ENCODE measurements at places on chromosomes 12 and 14.
A peak's percentile ranks its signal among the peaks of the same experiment; 100 is the strongest.

DNA sequence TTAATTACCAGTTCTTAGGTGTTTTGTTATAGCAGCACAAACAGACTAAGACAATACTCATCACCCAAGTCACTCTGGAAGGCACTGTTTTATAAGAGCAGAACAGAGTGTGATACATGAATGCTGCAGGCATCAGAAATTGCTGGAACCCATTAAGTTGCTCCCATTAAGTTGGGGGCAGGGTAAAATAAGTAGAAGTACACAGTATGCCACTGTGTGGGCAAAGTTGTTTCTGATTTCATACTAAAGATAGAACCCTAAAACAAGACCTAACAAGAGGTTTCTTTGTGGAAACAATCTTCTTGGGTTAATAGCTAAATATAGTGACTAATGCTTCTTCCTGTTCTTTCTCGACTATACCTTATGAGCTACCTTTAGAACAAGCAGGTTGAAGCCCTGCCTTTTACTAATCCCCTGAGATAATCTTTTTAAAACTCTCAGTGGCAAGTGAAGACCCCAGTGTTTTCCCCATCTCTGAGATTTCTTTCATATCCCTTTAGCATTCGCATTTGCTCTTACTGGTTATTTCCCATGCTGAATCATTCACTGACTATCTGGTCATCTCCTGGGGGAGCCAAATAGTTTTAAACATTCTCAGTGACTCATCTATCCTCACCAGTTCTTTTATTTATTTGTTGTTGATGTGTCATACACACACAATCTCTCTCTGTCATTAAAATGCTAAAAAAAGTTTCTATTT is 52.3 kb downstream of the SOCS2 start:
- peak; percentile 98 for DNase-seq

- peak; percentile 87 for DNase-seq
These were observed 16.8 kb downstream of the MMP14 start for GRCh38 chr14:22852940-22853767.

- peak; percentile 56 for DNase-seq
These were observed 25.8 kb downstream of the DACT1 start for GRCh38 chr14:58663494-58664111.

DNA sequence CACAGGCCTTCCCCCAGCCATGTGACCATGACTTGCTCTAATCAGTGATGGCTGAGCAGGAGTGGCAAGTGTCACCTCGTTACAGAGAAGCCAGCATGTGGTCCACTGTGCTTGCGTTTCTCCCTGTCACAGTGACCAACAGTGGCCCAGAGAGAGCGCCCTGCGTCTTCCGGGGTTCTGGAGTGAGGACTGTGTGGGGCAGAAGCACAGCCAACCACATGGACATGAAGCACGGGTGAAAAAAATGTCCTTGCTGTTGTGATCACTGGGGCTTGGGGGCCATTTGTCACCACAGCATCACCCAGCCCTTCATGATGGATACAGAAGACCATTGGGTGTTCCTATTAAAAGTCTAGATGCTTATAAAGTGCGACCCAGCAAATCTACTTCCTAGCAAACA is 174.6 kb upstream of the C14orf180 start:
- no peak for DNase-seq

DNA sequence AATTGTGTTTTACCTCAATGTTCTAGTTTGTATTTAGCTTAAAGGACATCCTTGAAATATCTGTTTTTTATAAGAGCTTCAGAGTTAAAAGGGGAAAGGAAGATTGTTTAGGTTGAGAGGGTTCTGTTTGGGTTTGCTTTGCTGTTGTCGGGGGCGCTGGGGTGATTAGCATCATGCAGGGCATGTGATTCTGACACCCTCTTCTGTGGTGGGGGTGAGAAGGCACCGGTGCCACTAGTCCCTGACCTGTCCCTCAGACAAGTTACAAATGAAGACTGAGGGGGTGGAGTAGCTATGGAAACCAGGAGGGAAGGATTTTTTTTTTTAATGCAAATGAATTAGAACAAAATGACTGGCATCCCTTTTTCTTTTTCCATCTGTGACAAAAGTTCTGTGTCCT is 291.3 kb downstream of the RPAP3 start:
- DNase-seq: no peak

DNA sequence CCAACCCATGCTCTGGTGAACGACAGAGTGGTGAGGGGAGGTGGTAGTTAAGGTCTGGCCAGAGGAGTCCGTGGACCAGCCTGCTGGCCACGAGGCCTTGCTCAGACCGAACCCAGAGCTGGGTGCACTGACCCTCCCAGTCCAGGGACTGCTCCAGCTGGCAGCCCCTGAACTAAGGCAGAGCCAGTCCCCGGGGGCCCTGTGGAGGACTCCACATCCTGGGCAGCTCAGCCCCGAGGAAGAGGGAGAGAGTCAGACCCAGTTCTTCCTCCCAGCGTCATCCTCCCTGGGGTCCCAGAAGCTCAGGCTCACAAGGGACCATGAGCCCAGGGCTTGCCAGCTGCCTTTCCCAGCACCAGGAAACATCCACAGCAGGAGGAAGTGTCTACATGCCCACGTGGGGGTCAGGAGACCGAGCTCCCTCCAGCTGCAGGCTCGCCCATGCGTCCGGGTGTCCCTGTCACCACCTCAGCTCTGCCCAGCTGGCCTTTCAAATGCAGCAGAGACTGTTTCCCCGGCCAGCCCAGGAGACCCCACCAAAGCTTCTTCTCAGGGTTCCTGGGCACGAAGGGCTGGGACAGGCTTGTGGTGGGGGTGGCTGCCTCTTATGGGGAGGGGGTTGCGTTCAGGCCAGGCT is 194.4 kb downstream of the KIF26A start:
- no peak for DNase-seq

GRCh38 chr14:80005561-80005960 is 205.7 kb downstream of the DIO2 start:
- DNase-seq: no peak

- no peak for DNase-seq
These were observed 200.1 kb downstream of the DAD1 start for GRCh38 chr14:22388669-22389595.

GRCh38 chr14:56268673-56269072 is 150.5 kb downstream of the PELI2 start:
- no peak for DNase-seq

DNA sequence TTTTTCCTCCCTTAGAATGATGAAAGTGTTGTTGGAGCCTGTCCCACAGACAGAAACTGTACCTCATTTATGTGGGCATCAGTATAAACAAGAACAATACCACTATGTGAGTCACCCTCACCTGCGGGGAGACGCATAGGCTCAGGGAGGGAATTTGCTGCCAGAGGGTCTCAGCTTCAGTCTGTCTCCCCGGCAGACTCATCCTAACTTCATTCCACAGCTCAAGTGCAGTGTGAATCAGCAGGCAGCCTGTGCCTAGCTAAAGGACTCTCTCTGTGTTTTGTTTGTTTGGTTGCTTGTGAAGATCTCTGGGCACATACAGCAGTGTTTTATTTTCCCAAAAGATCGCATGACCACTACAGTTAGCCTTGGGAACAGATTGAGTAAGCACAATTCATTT is 98.9 kb downstream of the PRKCH start:
- DNase-seq: peak; percentile 59

DNA sequence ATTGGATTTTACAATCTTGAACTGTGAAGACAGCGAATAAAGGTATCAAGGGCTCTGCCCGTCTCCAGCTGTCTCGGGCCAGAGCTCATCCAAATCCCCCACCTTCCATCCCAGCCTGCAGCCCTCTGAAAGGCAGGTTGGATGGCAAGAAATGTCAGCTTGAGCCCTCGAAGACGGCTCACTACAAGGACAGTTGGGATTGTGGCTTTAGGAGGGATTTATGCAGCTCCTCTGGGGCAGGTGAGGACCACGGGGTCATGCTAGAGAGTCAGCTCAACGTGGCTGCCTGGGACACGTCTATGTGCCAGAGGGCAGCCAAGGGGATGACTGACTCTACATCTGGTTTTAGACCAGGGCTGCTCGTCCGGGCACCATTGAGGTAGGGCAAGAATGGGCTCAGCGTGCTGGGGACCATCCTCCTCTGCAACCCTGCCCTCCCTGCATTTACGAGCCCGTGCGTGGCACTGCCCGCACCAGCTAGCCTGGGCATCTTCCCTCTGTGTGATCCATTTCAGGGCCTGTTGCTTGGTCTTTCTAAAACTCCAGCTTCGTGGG is 16.2 kb downstream of the MVK start:
- DNase-seq: no peak

- DNase-seq: no peak
These were observed 211.5 kb upstream of the CPNE8 start for GRCh38 chr12:39116861-39117260.

DNA sequence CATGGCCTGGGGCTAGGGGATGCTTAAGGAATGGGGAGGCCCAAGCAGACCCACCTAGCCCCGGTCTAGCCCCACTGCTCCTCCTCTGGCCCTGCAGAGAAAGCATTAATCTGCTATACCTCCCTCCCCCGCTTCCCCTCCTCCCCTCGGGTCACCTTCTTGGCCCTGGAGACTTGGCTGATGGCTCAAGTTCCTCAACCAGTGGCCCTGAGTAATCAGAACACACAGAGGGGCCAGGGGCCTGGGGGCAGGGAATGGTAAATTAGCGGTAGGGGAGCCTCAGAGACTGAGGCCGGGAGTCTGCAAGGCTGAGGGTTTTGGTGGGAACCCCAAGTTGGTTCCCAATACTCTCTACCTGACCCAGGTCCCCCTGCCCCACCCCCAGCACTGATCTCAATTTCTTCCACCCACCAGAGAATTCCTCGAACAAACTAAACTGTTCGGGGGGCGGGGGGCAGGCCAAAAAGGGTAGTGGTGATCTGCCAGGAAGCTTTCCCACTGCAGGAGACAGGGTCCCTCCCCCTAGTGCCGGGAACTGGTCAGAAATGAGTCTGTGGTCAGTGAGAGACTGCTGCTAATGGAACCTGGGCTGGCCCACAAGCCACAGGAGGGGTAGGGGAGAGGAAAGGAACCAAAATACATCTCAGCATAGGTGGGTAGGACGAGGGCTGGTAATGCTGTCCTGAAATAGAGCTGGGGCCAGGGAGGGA is 12.8 kb upstream of the SMARCD1 start:
- DNase-seq: no peak

DNA sequence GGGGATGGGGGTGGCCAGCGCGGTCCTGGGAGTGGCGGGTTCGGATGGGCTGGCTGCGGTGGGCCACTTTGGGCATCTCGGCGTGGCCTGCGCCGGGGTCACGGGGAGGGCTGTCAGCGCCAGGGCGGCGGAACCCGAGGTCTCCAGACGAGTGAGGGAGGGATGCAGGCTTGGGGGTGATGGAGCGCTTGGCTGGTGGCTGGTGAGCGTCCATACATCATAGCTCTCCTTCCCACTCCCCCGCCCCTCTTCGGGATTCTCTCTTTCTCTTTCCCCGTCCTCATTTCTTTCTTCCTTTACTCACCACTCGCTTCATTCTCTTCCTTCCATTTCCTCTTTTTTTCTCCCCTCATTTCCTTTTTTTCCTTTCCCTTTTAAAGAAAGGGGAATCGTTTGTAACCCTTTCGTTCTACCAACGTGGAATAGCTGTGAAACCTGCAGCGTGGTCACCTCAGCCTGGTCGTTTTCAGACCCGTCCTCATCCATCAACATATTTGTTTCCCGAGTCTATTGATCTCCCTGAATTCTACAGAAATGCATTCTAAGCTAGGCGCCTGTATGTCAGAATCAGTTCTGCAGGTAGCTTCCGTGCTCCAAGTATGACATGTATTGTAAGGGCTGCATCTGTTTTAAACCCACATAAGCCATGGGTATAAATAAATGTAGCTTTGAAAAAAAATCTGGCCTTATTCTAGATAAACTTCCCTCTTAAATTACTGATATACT is 260.3 kb upstream of the E2F7 start:
- DNase-seq: no peak

DNA sequence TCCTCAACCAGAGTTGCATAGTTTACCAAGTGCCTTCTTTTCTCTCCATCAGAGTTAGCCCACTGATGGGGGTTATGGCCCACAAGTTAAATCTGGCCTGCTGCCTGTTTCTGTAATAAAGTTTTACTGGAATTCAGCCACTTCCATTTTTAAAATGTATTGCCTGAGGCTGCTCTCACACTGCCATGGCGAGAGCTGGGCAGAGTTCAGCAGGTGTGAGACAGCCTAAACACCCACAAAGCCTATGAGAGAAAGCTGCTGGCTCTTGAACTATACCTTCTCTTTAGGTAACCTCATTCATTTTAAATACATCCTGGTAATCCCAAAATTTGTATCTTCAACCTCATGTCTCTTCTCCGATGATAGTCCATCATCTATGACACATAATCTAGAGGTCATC is 86.1 kb downstream of the BCL2L14 start:
- DNase-seq: no peak

GRCh38 chr12:10891937-10892336 is 7.9 kb upstream of the PRH1 start:
- DNase-seq: no peak

DNA sequence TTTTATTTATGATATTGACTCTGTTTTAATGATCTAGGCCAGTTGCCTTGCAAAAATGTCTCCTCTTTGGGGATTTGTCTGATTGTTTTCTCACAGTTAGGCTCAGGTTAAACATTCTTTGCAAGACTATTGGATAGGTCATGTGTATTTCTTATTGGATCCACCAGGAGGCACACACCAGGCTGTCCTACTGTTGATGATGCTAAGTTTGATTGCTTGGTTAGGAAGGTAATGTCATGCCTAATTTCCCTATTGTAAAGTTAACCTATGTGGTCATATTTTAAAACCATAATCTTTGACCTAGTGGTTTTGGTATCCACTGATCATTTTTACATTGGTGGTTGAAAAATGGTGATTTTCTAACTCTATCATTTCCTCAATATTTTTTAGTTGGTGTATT is 137.1 kb downstream of the BRMS1L start:
- DNase-seq: no peak

- no peak for DNase-seq
These were observed 227.9 kb downstream of the DACT1 start for GRCh38 chr14:58865514-58866281.

GRCh38 chr12:19402743-19403431 is 36.4 kb upstream of the AEBP2 start:
- peak; percentile 93 for DNase-seq

DNA sequence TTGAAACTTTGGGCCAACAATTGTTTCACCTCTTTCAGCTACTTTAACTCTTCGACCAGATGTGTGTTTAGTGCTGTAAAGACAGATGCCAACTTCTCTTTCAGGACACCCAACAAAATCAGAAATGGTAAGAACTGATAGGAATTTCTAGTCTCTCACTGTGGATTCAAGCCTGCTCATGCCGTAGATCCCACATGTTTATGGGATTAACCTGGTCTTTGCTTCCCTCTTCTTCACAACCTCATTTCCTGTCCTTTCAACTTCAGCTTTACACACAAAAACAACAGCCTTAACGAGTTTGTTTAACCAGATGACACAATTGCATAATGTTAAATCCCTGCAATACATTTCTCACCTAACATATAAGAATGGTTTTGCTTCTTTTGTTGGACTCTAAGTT is 1031.9 kb upstream of the LRFN5 start:
- DNase-seq: no peak

- DNase-seq: no peak
These were observed 151.0 kb upstream of the ATP2B1 start for GRCh38 chr12:89859508-89860220.

DNA sequence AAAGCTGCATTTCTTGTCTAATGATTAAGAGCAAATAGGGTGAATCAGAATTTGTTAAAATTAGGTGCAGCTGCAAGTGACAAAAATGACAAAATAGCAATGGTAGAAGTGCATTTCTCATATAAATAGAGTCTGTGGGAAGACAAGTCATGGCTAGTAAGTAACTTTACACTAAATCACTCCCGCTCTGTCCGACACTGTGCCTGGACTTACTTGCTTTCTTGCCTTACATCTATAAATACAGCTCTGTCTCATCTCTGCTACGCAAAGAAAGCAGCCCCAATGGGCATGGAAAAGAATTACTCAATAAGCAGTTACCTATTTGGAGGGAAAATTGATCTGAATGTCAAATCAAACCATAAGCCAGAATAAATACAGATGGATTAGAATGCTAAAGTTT is 245.4 kb upstream of the KRR1 start:
- no peak for DNase-seq

Measured in LHCN-M2 (cell line).